ENCODE measurements at places on chromosomes 5 and 9.

DNA sequence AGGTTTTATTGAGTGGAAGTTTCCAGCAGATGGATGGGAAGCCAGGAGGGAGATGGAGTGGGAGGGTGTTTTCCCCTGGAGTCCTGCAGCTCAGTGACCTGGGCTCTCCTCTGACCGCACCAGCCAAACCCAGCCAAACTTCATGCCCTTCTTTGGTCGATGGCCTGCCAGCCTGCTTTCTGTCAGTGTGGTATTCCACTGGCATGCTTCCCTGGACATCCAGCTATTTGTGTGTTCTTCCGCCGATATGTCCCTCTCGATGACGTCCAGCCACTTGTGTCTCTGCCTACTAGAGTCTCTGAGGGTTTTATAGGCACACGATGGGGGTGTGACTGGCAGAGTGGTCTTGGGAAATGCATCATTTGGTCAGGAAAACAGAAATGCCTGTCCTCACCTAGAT is 33.8 kb downstream of the GPBP1 start:
- peak; percentile 76 for DNase-seq

DNA sequence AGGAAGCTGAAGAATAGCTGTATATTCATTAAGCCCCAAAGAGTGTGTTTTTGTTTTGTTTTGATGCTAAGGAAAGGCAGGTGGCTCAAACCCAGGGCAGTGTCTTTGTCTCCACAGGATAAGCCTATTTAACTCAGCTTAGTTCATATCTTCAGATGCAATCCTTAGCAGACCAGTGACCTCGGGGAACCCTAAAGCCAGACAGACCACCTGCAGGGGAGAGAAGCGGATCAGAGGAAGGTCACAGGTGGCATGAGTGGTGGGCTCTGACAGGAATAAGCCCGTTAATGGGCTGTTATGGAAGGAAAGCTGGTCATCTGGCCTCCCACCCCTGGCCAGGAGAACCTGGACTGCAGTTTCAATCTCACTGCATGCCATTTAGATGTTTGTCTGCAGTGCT is 30.8 kb downstream of the TAS2R1 start:
- no peak for DNase-seq

DNA sequence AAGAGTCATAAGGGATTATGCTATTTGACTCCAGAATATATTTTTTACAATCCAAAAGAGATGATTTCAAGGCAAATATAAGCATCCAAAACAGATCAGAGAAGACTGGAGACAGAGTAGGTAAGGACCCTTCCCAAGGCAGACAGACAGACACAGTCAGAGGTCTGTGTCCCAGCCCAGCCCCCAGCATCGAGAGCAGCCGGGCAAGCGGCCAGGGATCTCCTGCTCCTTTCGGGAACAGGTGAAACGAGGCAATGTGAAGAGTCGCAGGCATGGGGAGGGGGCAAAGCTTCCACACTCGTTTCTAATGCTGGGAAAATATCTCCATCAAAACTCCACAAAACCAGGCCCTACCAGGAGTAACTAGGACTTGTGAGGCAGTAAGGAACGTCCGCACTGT is 5.8 kb downstream of the PAEP start:
- no peak for DNase-seq

DNA sequence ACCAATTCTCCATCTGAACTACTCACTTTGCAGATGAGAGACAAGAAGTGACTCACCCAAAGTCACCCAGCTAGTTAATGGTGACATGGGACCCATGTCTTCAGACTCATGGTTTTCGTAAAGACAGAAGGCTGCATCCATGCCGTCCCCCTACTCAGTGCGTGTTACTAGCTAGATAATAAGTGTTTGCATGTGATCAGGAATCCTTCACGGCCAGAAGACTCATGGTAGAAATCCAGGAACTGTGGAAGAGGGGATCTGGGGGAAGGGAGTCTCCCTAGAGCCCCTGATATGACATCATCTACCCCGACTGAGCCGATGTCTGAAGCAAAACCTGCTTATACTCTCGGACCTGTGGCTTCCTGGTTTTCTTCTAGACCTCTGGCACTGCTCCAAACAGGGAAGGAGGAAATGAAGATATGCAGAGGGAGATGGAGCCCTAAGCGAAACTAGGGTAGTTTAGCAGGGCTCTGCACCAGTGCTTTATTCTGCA is 3.3 kb downstream of the RNF183 start:
- DNase-seq, result no peak

- no peak for DNase-seq
Observed at GRCh38 chr9:90802386-90802985, 867 bp downstream of the SYK start.
